ENCODE measurements at places on chromosomes 1 and 21.
A peak's percentile ranks its signal among the peaks of the same experiment; 100 is the strongest.

DNA sequence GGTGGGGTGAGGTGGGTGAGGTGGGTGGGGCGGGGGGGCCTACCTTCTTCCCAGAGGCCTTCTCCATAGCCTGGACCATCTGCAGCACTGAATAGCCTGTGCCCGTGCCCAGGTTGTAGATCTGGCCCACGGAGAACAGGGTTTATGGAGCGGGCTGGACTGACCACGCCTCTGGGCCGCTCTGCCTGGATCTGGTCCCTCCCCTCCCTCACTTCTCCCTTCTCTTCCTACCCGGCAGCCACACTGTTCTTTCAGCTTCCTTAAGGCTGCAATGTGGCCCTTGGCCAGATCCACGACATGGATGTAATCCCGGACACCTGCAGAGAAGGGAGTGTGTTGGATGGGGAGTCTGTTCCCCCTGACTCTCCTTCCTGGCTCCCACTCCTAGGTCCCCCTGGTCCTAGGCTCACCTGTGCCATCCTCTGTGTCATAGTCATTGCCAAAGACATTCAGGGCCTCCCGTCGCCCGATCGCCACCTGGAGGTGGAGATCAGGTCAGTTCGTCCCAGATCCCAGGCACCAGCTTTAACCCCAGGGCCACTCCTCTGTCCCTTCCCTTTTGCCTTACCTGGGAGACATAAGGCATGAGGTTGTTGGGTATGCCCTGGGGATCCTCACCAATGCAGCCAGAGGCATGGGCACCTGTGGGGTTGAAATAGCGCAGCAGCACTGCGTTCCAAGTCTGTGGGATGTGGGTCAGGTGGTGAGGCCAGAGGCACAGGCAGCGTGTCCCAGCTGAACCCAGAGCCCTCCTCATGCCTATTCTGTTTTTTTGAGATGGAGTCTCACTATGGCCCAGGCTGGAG lies 3.9 kb downstream of the GALE start:
- no peak for DNase-seq

GRCh38 chr21:27134516-27134915 lies 167.6 kb upstream of the ADAMTS5 start:
- peak; percentile 28 for DNase-seq

DNA sequence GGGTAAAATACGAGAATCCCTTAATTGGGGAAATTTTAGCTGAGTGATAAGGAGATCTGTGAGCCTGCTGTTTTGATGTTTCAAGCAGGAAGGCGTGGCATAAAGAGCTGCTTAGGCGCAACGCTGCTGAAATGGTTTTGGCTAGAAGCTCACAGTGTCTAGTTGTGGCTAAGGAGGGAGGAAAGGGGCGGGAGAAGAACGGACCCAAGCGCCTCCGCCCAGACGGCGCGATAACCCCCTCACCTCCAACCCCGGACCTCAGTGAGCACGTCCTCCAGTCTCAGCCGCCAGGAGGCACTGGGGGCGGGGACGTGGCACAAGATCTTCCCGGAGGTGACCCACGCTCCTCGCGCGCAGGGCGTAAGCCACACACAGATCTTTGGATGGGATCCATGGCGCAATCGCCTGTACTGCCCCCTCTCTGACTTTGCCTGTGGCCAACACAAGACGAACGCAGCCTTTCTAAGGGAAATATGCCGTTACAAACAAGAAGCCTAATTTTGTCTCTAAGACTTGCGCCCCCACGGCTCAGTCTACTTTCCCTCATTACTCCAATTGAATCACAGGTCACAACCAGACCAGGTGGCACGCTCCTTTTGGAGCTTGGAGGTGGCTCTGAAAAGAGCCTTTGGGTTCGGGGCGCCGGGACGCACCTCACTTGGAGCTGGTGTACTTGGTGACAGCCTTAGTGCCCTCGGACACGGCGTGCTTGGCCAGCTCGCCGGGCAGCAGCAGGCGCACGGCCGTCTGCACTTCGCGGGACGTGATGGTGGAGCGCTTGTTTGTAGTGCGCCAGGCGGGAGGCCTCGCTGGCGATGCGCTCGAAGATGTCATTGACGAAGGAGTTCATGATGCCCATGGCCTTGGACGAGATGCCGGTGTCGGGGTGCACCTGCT lies 23.4 kb upstream of the RNF187 start:
- DNase-seq, result peak; percentile 34

- DNase-seq, result no peak
These were observed 57.3 kb downstream of the HS2ST1 start for GRCh38 chr1:86971778-86972177.

DNA sequence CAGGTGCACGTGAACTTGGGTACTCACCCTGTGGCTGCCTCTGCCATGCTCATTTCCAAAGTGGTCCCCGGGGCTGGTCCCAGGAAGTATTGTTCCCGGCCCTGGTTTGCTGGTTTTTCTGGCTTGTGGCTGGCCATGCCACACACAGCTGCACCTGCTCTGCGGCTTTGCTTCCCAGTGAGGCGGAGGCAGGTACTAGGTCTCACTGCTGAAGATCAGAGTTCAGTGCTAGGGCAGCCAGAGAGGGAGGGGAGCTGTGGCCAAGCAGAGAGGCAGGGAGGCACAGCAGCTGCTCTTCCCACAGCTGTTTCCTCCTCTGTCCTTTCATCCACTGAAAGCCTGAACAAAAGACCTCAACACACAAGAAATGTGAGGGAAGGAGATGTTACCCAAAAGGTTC lies 30.5 kb downstream of the ENO1 start:
- no peak for DNase-seq

DNA sequence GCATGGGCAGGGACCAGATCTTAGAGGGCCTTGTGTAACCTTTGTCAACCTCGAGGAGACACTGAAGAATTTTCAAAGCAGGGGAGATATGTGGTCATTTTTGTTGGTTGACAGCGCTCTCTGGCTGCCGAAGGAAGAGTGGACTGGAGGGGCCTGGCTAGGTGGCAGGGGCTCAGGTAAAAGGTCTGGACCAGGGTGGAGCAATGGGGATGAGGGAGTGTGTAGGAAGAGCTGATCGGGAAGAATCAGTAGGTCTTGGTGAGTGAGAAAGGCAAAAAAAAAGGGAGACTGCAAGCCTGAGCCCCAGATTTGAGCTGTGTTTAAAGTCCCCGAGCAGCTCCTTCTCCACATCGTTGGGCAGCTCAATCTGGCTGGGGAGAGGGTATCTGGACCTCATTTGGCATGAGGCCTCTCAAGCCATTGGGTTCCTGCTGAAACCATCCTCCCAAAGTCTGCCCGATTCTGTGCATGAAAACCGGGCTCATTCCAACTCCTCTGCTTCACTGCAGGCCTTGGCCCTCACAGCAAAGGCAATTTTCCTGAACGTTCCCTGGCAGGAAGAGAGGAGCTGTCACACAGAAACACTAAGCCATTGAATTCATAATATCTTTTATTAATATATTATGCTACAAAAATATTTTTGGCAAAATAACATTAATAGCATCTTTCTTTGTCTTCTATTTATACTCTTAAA lies 237.1 kb downstream of the TRABD2B start:
- no peak for DNase-seq

DNA sequence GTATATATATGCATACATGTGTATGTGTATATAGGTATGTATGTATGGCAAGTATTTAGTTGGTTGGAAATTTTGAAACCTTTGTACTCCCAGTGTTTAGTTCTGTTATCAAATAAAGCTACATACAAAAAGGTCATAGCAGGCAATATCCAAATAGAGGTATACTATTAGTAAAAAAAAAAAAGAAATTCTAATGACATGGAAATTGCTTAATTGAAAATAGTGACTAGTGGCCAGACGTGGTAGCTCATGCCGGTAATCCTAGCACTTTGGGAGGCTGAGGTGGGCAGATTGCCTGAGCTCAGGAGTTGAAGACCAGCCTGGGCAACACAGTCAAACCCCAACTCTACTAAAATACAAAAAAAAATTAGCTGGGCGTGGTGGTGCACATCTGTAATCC lies 351.6 kb upstream of the NR5A2 start:
- DNase-seq, result no peak

- DNase-seq, result peak; percentile 52
These were observed 33.1 kb upstream of the NFASC start for GRCh38 chr1:204837440-204838084.

DNA sequence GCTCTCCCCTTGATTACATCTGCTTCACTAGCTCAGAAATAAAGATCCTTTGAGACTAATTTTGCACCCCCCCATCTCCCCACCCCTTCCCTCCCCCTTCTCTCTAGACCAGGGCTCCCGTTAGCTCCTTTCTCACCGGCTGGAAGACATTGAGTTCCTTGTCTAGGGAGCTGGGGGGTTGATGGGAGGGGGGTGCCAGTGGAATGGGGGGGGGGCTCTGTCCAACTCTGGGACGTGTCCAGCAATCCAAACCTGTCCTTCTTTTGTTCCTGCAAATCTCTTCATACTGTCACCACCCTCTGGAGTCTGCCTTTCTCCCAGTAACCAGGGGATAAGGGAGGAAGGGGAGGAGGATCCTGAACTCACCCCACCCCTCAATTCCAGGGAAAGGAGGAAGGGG lies 61.9 kb downstream of the RHBG start:
- DNase-seq, result no peak

- peak; percentile 18 for DNase-seq
These were observed 124.1 kb upstream of the KCNK2 start for GRCh38 chr1:214958486-214958885.

DNA sequence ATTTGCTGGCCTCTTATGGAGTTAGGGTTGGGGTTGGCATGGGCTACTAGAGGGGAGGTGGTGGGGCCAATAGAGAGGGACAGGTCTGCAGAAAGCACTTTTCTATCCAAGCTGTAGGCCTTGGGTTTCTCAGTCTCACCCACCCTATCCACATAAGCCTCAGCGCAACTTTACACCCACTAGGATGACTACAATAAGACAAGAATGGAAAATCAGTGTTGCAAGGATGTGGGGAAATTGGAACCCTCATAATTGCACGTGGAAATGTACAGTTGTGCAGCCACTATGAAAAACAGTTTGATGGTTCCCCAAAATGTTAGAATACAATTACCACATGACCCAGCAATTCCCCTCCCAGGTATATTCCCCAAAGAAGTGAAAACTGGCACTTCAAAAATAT lies 14.0 kb upstream of the GSTM4 start:
- DNase-seq, result no peak

DNA sequence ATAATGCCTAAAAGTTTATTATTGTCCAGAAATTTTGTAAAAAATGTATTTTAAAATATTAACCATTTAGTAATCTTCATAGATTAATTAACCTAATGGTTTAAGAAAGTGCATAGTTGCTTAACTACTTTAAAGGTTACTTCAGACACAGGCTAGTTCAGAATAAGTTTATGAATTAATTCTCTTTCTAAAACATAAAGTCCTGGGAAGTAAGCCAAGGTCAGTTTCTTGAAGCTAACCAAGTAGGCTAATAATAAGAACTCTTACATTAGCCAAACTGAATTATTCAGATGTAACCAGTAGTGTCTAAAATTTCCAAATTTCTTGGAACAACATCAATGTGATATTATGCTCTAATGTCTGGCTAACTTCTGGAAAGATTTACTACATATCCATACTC lies 790.4 kb downstream of the NCAM2 start:
- no peak for DNase-seq

GRCh38 chr21:36186081-36186480 lies 29.5 kb downstream of the DOP1B start:
- no peak for DNase-seq

- no peak for DNase-seq
These were observed 32.6 kb downstream of the TRIT1 start for GRCh38 chr1:39850606-39851216.

GRCh38 chr1:3312898-3313575 lies 141.4 kb upstream of the ARHGEF16 start:
- peak; percentile 99 for DNase-seq

Data from EL (cell line).